ENCODE measurements at places on chromosomes 16 and 17.

DNA sequence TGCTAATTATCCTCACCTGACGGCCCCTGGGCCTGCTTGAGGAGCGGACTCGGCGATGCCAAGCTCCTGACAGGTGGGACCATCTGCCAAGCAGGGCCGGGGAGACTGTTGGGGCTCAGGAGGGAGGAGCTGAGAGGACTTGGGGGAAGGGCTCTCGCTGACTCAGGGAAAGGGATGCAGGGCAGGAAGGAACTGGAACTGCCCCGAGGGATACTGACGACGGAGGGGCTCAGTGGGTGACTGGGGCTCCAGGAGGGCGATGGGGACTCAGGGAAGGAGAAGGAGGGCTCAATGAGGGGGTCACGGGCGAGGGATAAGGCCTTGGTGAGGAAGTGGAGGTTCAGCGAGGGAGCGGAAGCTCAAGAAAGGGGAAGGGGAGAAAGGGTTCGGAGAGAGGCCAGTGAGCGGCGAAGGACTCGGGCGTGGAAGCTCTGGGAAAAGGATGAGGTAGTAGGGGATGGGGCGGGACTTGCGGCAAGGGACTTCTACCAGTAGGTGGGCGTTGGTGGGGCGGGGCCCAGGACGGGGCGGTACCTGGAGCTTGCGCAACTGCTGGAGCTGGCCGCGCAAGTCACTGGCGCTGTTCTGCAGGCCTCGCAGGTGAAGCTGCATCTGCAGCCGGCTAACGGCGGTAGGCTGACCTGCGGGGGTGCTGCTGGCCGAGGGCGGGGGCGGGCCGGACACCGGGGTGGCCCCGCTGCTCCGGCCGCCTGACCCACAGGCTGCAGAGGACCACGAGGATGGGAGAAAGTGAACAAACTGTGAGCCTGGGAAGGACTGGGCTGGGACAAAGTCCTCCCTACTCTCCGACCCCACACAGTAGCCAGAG lies 46.5 kb downstream of the SRCIN1 start:
- DNase-seq = peak; percentile 69

DNA sequence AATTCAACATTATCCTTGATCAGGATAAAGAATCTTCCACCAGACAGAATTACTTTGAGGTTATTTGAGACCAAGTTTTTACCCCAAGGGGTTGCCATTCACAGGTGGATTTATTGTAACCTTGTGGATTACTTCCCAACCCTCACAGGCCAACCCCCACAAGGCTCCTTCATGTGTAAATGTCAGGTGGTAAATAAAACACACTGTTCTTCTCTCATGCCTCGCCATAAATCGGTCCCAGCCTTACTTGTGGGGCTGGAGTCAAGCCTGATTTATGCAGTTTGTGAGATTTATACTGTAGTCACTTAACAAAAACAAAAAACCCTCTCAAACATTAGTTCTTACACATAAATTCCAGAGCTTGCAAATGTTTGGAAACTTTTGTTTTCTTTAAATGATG lies 98.6 kb upstream of the IRX3 start:
- no peak for DNase-seq

DNA sequence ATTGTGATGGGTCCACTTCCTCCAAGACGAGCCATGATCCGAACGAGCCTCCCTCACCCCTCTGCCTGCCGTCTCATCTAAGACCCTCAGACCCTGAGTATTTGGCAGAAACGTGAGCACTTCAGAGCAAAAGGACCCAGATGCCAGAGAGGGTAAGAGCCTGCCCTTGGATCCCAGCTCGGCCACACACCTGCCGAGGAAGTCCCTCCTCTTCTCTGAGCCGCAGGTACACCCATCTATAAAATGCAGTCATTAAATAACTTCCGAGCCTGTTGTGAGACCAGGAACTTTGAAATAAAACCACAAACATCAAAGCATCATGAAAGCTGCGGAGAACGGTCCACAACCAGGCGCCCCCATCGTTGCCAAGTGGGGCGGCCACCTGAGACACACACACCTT lies 64.8 kb upstream of the DOC2B start:
- DNase-seq = no peak

DNA sequence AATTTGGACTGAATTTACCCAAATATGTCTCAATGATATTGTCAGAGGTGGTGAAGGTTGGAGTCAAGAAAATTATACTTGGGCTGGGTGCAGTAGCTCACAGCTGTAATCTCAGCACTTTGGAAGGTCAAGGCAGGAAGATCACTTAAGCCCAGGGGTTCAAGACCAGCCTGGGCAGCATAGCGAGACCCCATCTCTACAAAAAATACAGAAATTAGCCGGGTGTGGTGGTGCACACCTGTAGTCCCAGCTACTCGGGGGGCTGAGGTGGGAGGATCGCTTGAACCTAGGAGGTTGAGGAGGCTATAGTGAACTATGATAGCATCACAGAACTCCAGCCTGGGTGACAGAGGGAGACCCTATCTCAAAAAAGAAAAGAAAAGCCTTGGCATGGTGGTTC lies 40.9 kb downstream of the LAT start:
- no peak for DNase-seq

DNA sequence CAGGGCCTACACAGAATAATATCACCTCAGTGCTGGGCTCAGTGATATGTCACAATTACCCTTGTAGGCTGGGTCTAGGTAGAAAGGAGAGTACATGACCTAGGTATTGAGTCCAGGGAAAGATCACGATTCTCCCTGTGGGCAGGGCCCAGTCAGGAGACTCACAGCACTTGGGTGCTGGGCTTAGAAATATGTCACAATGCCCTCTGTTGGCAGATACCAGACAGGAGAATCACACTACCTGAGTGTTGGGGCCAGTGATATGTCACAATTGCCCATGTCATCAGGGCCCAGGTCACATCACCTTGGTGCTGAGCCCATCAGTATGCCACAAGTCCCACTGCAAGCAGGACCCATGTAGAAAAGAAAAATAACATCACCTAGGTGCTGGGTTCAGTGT lies 2105.5 kb downstream of the TP53TG3F start:
- no peak for DNase-seq

GRCh38 chr16:68893710-68894705 lies 50.7 kb downstream of the TANGO6 start:
- no peak for DNase-seq

DNA sequence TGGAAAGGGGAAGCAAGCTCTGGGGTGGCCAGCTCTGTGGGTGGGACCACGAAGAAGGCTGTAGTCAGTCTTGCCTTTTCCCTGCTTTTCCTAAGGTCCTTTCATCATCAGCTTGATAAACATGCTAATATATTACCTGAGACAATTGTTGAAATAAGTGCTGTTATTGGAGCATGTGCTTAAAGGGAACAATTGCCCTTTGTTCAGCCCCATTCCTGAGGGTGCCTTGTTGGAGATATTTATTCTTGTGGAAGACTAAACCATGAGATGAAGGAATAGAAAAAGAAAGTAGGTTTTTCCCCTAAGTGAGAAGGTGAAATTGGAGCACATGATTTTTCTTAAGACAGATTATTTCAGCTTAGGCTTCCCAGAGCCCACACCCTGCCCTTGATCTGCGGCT lies 7.8 kb downstream of the TMEM98 start:
- DNase-seq = no peak

Measured in stimulated activated CD8-positive, alpha-beta memory T cell treated with anti-CD3 and anti-CD28 coated beads, Interleukin-7, amount 100 ng/mL, for 48 hours (primary cell).